Activated CD4-positive, alpha-beta T cell treated with anti-CD3 and anti-CD28 coated beads for 1 hour (primary cell): ENCODE measurements at places on chromosomes 12 and 14.
A peak's percentile ranks its signal among the peaks of the same experiment; 100 is the strongest.

DNA sequence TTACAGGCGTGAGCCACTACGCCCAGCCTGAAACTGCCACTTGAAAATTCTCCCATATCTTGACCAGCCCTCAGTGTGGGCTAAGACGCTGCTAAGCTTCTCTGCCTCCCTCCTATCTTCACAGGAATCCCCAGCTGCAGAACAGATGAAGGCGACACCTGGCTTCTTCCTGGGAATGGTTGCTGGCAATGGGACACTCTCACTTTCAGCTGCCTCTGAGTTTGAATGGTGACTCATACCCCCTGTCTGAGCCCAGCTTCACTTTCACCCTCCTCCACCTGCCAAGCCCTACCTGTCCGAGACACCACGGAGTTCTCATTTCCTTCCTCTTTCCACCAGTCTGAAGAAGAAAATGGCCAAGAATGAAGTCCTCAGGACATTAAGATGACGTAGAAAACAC, 18.3 kb upstream of the VASH1 start:
- no peak for DNase-seq

DNA sequence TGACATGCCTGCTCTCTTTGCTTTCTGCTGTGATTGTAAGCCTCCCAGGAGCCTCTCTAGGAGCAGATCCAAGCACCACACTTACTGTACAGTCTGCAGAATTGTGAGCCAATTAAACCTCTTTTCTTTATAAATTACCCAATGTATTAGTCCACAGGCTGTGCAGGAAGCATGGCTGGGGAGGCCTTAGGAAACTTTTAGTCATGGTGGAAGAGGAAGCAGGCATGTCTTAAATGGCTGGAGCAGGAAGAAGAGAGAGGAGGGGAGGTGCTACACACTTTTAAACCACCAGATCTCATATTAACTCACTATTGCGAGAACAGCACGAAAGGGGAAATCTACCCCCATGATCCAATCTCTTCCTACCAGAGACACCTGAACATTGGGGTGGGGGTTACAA, 108.9 kb downstream of the DERA start:
- no peak for DNase-seq

GRCh38 chr12:64240781-64241180, 18.7 kb upstream of the KICS2 start:
- DNase-seq: no peak

DNA sequence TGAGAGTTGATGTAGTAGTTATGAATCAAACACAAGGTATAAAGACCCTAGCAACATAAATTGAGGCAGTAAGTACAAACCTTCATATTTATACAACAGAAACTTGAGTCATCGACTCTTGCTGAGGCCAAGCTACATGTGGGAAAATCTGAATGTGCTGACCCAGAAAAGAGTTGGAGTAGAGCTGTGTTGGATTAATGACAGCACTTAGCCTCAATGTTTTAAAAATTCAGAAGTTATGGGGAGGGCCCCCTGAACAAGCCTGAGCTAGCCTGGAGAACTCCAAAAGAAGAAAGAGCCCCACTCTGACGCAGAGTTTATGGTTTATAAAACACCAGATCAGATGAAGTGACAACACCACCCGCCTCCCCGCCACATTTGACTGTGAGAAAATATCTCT, 100.0 kb downstream of the DUSP6 start:
- DNase-seq: no peak

DNA sequence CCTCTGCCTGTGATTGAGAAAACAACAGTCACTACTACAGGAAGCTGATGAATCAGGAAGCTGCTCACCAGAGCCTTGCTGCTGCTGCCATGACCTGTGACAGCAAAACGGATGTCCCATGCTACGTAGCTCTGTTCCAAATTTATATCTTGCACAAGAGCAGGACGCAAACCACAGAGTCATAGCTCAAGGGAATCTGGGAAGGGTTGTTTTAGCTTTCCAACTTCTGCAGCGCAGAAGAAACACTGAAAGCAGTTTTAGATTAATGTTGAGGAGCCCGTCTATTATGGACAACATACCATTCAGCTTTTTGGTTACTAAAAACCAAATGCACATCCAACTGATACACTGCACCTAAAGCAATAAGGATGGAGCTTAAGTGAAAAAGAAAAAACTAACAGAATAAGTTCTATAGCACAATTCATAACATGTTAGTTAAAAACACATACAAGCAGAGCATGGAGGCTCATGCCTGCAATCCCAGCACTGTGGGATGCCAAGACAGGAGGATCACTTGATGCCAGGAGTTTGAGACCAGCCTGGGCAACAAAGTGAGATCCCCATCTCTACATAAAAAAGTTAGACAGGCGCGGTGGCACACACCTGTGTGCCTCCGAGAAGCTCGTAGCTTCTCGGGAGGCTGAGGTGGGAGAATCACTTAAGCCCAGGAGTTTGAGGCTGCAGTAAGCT, 1.7 kb upstream of the ANKRD33 start:
- peak; percentile 20 for DNase-seq

- no peak for DNase-seq
Observed at GRCh38 chr12:109617491-109617890, 43.9 kb downstream of the MVK start.

- DNase-seq: no peak
Observed at GRCh38 chr14:55671641-55672040, 91.6 kb downstream of the KTN1 start.

DNA sequence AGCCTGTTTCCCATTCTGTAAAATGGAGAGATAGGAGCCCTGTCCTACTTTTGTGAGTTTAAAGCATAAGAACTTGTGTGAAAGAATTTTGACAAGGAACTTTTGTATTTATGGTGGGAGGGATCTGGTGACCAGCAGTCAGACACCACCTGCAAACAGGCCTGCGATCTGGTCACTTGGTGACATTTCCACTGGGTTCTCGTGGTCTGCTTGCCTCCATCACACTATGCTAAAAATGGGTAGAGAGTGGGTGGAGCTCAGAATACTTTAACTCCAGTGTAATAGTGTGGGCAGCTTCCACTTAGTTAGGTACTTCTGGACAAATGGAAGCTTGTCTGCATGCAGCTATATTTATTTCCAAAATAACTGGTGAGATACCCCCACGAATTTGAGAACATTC, 26.5 kb upstream of the PLXNC1 start:
- no peak for DNase-seq

DNA sequence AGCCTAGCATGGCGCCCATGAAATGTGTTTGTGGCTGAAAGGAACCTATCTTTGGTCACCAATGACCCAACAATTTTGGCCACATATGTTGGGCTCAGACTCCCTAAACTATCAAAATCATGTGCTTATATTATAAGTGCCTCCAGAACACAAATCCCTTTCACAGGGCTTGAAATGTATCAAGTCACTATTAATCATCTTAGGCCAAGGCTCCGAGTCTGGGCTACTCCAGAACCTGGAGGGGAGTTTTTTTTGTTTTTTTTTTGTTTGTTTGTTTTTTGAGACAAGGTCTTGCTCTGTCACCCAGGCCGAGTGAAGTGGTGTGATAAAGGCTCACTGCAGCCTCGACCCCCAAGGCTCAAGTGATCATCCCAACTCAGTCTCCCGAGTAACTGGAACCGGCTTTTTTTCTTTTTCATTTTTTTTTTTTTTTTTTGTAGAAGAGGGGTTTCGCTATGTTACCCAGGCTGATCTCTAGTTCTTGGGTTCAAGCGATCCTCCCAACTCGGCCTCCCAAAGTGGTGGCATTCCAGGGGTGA, 989 bp upstream of the DRAM1 start:
- no peak for DNase-seq

- DNase-seq: no peak
Observed at GRCh38 chr12:10042167-10042566, 11.7 kb downstream of the CLEC9A start.

- DNase-seq: no peak
Observed at GRCh38 chr14:30256627-30257026, 302.3 kb upstream of the G2E3 start.

DNA sequence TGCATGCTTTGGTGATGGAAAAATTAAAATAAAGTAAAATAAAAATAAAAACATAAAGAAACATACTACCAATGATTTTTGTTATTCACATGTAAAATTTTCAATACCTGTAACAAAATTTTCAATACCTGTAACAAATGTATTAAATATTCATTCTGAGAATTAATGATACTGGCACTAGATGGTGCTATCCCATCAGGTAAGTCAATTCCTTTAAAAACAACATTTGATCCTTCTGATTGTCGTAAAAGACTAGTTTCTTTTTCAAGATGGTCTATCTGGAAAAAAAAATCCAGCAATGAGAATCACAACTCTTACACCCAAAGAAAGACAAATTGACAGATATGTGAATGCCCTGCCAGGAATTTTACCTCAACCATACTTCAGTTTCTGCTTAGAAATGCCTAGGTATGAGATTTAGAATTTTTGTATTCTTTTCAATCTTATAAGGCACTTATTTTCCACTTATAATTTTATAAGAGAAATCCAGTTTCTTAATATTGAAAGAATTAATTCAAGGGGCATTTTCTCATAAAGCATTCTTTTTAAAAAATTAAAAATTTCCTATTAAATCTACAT, 30.7 kb downstream of the CEP290 start:
- no peak for DNase-seq

DNA sequence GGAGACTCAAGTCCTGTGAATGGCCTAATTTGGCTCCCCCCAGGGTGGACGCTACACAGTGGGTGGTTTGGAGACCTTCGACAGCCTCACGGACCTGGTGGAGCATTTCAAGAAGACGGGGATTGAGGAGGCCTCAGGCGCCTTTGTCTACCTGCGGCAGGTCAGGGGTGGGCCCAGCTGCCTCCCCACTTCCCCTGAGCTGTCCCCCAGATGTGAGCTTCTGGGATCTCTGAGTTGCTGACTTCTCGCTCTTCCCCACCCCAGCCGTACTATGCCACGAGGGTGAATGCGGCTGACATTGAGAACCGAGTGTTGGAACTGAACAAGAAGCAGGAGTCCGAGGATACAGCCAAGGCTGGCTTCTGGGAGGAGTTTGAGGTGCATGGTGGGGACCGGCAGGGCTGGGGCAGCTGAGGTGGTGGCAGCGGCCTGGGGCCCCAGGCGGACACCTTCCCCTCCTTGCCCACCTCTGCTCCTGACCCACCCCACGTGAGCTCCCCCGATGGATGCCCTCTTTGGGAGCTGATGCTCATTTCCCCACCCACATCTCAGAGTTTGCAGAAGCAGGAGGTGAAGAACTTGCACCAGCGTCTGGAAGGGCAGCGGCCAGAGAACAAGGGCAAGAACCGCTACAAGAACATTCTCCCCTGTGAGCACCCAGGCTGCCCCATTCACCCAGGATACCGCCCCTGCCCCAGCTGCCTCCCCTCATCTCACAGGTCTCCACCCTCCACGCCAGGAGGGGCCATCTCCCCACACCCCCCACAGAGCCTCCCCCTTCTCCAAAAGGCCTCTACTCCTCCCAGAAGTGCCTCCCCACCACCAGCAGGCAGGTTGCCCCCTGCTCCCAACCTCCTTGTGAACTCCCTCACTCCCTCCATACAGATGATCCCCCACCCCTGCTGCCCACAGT, 4.2 kb downstream of the PTPN6 start:
- DNase-seq: no peak

DNA sequence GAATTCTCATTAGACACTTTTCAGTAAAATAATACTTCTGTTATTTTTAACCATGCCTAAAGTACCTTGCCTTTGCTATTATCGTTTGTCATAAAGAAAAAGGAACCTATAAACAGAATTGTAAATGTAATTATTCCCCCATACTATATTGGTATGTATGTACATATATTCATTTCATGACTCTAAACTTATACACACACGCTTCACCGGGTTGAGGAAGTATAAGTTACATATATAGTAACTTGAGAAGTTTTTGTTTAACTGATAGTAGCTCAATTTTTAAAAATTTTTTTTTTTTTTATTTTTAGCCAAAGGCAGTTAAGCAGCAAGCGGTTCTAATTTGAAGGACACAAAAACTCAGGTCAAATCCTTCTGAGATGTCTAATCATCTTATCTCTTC, 107.6 kb downstream of the PLEKHG7 start:
- no peak for DNase-seq

DNA sequence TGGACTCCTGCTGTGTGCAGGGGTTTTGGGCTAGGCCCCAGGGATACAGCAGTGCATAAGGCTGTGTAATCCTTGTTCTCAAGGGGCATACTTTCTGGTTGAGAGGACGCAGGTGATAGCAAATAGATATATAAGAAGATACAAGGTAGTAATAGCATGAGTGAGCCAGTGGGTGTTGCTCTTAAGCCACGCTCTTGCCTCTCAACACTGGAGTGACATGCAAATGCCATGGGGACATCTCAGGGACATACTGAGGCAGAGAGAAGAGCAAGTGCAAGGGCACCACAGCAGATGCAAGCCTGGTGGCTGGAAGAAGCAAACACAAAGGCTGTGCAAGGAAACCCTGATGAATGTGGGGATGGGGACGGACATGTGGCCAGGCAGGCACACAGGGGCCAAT, 223.3 kb downstream of the CHST11 start:
- DNase-seq: no peak

- no peak for DNase-seq
Observed at GRCh38 chr14:92322516-92322915, 449 bp upstream of the SLC24A4 start.

DNA sequence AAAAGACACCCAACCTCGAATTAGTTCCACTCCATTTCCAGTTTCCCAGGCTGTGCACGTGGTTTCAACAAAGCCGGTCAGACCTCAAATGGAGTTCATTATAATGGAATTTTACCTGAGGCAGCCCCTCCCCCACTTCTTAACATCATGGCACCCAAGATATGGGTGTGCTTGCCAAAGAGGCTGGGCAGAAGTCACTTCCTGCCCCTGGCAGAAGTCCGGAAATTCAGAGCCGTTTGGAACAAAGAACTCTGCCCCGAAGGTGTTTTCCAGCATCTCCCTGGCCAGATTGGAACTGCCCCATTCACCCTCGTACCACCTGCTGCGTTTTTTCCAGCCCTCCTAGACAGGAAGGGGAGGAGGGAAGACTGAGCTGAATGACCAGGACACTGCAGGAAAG, 8.2 kb downstream of the VDR start:
- DNase-seq: no peak

DNA sequence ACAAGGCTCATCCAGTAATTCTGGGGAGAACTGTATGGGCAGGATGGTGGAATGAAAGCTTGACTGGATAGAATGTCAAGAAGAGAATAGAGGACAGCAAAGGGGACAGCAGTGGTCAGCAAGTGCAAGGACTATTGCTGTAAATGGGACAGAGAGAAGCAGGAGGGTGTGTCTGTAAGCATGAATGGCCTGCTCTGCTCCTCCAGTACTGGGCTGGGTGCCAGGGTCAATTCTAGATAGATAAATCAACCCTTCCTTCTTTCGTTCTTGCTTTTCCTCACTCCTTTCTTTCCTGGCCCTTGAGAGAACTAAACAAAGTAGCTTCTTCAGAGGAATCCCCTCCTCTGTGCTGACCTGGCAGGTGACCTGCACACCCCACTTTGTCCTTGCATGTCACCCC, 1019.2 kb downstream of the BCL11B start:
- no peak for DNase-seq
